GM04503 (cell line): ENCODE measurements at places on chromosomes 7 and 10.

GRCh38 chr7:47034180-47034579, 547.7 kb downstream of the TNS3 start:
- DNase-seq: no peak

DNA sequence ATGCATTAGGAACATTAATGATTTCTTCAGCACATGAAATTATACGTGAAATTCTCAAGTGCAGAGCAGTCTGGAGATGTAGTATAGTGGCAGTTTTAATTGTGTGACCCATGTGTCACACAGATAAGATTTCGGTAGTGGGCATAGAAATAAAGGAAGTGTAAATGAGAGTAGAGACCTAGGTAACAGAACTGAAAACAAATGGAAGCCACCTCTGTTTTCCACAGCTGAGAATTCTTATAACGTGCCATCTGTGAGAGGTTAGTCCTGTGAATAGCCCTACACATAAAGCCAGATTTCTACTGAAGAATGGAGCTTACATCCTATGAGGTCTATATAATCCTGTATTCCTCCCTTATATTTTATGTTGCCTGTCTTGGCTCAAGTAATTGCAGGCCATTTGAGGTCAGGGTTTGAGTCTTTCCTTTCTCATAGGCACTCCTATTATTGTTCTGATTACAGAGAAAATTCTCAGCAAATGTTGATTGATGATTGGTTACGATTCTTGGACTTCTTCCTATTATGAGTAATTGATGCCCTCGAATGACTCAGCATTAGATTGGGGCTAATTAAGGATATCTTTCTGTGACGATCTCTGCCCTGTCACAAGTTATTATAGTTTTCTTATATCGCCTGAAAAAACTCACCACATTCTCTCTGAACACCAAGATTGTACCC, 258.2 kb downstream of the KIF20B start:
- DNase-seq: no peak

DNA sequence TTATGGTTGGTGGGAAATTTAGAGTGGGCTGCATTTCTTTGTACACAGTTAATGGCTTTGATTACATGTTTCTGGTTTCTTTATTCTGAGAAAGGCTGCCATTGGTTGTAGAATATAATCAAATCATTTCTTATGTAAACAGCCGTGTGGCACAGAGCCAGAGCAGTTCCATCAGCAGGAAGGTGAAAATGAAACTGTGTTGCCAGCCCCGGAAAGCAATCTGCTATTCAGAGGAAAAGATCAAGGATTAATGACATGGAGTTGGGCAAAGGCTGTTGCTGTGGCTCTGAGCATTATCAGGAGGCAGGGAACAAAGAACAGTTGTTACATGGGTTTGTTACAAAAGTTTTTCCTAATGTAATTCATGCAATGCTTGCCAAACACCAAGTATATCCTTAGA, 74.2 kb upstream of the ZNF716 start:
- no peak for DNase-seq

DNA sequence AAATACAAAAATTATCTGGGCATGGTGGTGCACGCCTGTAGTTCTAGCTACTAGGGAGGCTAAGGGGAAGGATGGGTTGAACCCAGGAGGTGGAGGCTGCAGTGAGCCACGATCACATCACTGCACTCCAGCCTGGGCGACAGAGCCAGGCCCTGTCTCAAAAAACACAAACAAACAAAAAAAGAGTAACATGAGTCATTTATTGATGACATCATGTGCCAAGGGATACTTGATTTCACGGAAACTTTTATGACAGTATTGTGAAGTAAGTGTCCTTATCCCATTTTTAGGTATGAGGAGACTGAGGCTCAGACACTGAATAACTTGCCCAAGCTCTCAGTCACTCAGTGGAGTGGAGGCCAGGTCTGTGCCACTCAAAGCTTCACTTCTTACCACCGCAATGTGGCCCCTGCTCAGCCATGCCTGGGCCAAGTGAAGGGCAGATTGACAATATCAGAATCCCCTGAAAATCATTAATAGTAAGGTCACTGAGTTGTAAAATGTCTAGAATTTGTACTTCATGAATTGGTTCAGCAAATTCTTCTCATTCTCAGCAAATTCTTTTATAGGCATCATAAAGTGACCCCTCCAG, 36.5 kb downstream of the EMX2 start:
- DNase-seq: no peak

DNA sequence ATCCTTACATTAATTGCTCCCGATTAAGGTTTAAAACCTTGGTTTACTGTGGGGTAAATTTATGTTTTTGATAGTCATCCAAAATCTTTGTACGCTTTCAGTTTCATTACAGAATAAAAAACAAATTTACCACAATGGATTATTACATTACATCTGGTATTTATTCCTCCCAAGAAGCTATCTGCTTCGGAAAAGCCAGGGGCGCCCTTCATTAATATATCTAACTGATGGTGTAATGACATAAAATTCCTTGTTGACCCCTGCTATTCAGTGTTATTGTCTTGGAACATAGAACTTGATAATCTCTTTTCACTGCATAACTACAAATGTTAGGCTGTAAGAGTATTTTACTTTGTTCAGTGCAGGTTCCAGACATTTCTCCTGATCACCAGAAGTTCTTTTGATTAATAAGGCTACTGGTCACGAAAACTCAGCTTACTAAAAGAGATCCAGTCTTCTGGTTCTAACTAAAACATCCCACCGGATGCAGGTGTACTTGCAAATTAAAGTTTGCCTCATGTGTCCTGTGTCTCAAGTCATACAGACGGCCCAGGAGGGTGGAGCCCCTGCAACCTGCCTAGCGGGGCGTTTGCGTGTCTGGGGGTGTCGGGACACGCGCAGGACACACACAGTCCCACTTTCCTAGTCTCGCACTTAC, 581 bp upstream of the GLCCI1 start:
- DNase-seq: no peak

GRCh38 chr10:10508211-10508610, 509.5 kb upstream of the CELF2 start:
- no peak for DNase-seq

- DNase-seq: no peak
Observed at GRCh38 chr7:112416127-112416526, 34.1 kb upstream of the IFRD1 start.

DNA sequence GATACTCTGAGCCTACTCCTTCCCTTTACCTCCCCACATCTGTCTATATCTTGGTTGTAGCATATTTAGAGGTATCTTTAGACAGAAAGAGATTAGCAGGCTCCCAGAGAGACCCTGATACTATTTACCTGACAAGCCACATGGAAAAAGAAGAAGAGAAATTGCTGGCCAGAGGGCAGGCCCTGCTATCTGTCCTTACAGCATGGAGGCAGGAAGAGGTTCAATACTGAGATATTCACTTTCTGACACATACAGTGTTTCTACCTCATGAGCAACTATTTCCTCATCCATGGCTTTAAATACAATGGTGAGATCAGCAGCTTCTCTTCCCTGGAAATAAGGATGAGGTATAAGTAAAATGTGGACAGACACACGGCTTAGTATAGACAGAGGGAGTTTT, 33.9 kb upstream of the TSPAN13 start:
- DNase-seq: no peak

DNA sequence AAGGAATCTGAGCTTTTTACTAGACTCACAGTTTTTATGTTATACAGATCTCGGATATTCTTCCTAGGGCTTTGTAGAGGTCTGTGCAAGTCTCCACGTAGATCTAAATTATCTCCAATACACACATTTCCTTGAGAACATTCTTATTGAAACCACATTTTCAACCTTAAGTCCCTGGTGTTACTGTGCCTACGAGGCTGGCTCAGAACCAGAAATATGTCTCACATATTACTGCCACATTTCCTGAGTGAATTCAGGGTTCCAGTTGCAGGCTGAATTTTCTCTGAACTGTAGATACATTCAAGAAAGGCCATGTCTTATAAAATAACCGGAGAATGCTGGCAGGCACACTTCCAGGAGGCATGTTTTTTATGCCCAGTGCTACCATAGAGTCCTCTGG, 46.5 kb downstream of the INHBA start:
- DNase-seq: peak; percentile 28

DNA sequence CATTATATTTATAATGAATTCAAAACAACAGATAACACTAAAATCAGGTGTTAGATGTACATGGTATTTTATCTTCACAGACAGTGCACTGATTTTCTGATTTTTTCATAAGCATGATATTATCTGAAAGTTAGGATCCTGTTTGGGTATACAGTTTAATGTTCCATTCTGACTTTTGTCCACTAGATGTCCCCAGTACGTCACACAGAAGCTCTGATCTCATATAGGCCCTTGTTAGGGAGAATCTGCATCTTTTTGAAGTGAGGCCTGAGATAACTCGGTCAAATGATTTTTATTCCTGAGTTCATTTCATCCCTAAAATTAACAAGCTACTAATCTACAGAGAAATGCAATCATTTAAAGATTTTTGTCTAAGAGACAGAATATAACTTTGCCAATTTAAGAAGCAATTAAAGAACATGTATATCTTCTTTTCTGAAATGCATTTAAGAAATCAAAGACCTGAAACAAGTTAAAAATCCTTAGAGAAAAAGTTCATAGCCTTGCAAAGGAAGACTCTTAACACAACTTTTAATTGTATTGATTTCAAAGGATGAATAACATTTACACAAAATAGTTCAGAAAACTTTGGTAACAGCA, 72.0 kb upstream of the TES start:
- peak; percentile 21 for DNase-seq

DNA sequence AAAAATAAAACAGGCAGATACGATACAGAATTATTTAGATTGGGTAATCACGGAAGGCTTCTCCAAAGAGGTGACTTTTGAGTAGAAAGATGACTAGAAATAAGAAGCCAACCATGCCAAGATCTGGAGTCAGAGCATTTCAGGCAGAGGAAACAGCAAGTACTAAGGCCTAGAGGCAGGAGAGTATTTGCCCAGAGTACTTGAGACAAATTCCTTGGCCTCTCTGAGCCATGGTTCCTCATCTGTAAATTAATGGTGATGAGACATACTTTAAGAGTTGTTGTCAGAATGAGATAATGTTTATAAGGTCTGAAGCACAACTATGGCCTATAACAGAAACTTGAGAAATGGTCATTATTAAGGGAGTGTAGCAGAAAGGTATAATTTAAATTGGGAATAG, 15.8 kb upstream of the GPR37 start:
- no peak for DNase-seq

- no peak for DNase-seq
Observed at GRCh38 chr10:80770239-80770638, 232.5 kb downstream of the SH2D4B start.

- no peak for DNase-seq
Observed at GRCh38 chr10:123069246-123069986, 60.6 kb downstream of the ACADSB start.

GRCh38 chr7:96200740-96201139, 121.2 kb downstream of the SLC25A13 start:
- DNase-seq: no peak

DNA sequence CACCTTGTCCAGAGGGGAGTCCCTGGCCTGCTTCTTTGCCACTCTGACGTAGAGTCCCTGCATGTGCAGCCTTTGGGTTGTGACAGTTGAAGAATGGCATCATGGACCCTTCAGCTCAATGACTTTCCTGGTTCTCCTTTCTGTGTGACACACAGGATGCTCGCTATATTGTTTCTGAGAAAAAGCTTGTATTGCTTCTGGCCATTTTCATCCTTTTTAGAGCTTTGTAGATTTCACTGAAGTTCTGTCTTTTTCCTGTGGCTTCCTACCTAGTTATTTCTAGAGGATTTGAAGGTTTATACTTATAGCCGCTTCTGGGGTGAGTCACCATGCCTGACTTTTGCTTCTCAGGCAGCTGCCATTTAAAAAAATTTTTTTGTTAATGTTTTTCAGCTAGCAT, 27.0 kb downstream of the SND1 start:
- DNase-seq: no peak

GRCh38 chr10:110493832-110494426, 3.8 kb upstream of the DUSP5 start:
- no peak for DNase-seq

DNA sequence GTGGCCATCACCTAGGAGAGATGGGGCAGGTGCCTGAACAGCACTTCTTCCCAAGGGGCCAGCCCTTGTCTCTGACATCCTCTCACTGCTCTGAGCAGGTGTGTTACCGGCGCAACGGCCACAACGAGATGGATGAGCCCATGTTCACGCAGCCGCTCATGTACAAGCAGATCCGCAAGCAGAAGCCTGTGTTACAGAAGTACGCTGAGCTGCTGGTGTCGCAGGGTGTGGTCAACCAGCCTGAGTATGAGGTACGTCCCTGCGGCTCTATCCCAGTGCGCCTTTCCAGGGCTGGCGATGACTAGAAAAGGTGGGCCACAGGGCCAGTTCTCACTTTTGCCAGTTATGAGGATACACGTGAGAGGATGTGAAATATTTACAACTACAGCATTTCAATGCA, 54.3 kb upstream of the ZMIZ2 start:
- DNase-seq: no peak

DNA sequence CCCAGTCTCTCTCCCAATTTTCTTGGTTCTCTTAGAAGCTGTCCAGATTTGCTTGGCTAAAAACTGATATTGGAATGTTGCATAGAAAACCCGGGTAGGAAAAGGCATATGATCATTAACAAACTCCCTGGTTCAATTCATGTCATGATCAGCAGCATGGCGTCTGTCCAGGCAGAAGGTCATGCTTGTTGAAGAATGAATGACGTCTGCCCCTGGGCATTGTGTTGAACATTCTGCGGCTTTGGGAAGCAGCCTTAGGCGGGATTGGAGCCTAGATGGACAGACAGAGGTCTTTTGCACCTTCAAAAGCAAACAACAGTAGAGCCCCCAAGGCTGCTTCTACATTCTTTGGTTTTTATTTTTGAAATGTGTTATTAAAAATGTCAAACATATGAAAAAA, 7.7 kb upstream of the MINDY3 start:
- DNase-seq: no peak

GRCh38 chr7:96179341-96179740, 142.6 kb downstream of the SLC25A13 start:
- DNase-seq: no peak

DNA sequence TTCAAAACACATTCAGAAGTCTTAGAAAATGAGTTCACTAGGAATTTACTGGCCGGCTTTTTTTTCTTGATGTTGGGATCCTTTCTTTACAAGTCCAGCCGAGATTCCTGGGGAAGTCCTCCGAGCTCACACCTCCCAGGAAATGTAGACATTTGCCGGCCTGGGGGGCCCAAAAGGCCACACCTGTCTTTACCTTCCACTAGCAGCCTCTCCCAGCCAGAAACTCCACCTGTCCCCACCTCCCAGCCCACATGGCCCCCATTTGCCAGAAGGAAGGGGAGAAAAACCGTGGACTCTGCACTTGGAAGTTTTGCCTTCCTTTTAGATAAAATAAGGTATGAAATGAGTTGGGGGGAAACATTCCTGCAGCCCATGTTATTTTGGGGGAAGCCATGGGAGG, 27.6 kb upstream of the EMX2 start:
- no peak for DNase-seq

- no peak for DNase-seq
Observed at GRCh38 chr10:35870665-35871310, 228.7 kb upstream of the FZD8 start.
